CD4-positive, CD25-positive, alpha-beta regulatory T cell (primary cell): ENCODE measurements at places on chromosomes 7 and 10. TPM values are rescaled to one million over a fixed set of nuclear protein-coding genes. Genes with fewer than 3 reads are reported as not detected.

Gene TEX36
- not detected for polyA plus RNA-seq

Gene ADRB1
- polyA plus RNA-seq: not detected

Gene KCNMA1
- not detected for polyA plus RNA-seq

Gene CCDC172
- polyA plus RNA-seq: not detected

Gene ANKRD2
- not detected for polyA plus RNA-seq

Gene FAM25C
- not detected for polyA plus RNA-seq

Gene TFR2
- 1.4 TPM for polyA plus RNA-seq

Gene BHLHA15
- polyA plus RNA-seq: not detected

Gene C7orf33
- not detected for polyA plus RNA-seq

Gene ASB10
- not detected for polyA plus RNA-seq

Gene CPA5
- polyA plus RNA-seq: 86.2 TPM

Gene CDH23
- polyA plus RNA-seq: 1.5 TPM

Gene PNLIPRP1
- polyA plus RNA-seq: not detected

Gene PDCD11
- 9.5 TPM for polyA plus RNA-seq

Gene TSPAN12
- polyA plus RNA-seq: not detected

Gene TSPAN15
- 3.4 TPM for polyA plus RNA-seq

Gene HOXA10
- not detected for polyA plus RNA-seq

Gene C10orf88
- 10.7 TPM for polyA plus RNA-seq

Gene PLAC9
- not detected for polyA plus RNA-seq

Gene CALHM1
- polyA plus RNA-seq: not detected

Gene RGR
- not detected for polyA plus RNA-seq

Gene DGKI
- polyA plus RNA-seq: not detected

Gene ZNF853
- polyA plus RNA-seq: 1.3 TPM

Gene PODXL
- polyA plus RNA-seq: 0.54 TPM

Gene LSM8
- 52.1 TPM for polyA plus RNA-seq

Gene CYP2C9
- not detected for polyA plus RNA-seq

Gene FAM241B
- polyA plus RNA-seq: 21.2 TPM

Gene PPP1R17
- polyA plus RNA-seq: not detected

Gene FFAR4
- polyA plus RNA-seq: not detected

Gene TUBAL3
- not detected for polyA plus RNA-seq

Gene PNLIPRP3
- not detected for polyA plus RNA-seq

Gene C10orf67
- 0.74 TPM for polyA plus RNA-seq

Gene NUB1
- polyA plus RNA-seq: 53.8 TPM

Gene FAM237B
- polyA plus RNA-seq: not detected

Gene LDB3
- not detected for polyA plus RNA-seq

Gene PARP12
- polyA plus RNA-seq: 30.1 TPM

Gene DYNC1I1
- not detected for polyA plus RNA-seq

Gene HECW1
- 0.16 TPM for polyA plus RNA-seq

Gene OR2A12
- 0.06 TPM for polyA plus RNA-seq

Gene OR2A5
- polyA plus RNA-seq: not detected
